ENCODE measurements at places on chromosomes 3 and 15.

DNA sequence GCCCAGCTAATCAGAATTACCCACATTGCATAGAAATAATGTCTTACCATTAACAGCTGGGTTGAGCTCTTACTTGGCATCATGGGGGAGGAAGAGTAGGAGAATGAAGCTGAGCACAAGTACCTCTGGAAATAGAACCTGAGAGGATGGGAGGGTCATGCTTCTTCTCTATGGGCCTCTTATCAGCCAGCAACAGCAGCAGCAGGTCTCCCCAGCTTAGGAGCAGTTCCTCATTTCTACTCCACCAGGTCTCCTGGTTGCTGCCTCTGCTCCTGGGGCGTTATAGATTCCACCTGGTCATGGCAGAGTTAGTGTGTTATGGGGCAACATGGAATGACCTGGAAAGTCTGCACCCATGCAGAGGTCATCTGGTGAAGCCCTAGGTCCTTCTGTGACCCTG lies 3.4 kb downstream of the FSD2 start:
- DNase-seq = no peak

- no peak for DNase-seq
Measured at GRCh38 chr3:172087602-172088580, 48.5 kb downstream of the FNDC3B start.

- no peak for DNase-seq
Measured at GRCh38 chr3:147736226-147736625, 327.1 kb downstream of the ZIC1 start.

GRCh38 chr3:138875754-138876664 lies 41.3 kb upstream of the PIK3CB start:
- DNase-seq = no peak

DNA sequence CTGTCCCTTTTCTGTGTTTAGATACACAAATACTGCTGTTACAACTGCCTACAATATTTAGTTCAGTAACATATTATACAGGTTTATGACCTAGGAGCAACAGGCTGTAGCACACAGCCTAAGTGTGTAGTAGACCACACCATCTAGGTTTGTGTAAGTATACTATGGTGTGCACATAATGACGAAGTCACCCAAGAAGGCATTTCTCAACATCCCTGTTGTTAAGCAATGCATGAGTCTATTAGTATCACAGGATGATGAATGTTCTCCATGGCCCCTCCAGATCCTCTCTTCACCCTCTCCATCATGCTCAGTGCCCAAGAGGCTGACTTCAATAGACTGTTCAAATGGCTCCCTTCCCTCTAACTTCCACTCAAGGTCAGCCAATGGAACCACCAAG lies 14.6 kb upstream of the SEC62 start:
- no peak for DNase-seq

DNA sequence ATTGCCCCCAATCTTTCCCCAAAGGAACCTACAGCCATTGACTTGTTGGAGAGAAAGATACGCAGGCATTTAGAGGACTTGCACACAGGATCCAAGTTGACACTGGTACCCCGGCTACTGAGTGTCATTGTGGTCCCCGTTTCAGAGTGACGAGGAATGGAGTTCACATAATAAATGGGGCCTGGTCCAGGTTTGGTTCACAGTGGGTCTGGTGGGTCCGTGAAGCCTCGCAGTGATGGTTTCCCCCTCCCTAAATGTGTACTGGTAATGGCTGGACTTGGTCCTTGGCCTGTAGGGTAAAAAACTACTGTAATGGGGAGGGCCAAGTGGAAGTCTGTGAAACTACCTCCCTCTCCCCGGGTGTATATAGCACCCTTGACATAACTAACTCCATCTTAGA lies 232.1 kb upstream of the LYSMD4 start:
- no peak for DNase-seq

- DNase-seq = no peak
Measured at GRCh38 chr3:124121379-124122312, 129.7 kb upstream of the ROPN1 start.

- DNase-seq = no peak
Measured at GRCh38 chr3:31102196-31102879, 207.9 kb upstream of the GADL1 start.

- DNase-seq = no peak
Measured at GRCh38 chr15:70061696-70062270, 35.9 kb downstream of the TLE3 start.

DNA sequence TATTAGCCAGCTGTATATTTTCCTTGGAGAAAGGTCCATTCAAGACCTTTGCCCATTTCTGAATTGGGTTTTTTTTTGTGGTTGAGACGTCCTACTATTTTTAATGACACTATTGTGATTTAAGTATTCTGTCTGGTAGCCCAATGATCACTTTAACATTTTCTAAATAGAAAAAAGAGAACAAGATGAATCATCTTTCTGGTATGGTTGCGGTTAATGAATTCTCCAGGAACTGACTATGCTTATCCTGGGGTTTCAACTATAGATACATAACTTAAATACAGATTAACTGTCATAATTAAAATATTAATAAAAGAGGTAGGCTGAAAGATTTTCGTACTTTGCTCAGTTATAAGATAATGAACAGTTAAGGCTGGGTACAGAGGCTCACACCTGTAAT lies 51.9 kb downstream of the PBRM1 start:
- no peak for DNase-seq

Data from iPS DF 6.9 (cell line).